ENCODE measurements at places on chromosomes 2 and 18.

- DNase-seq: no peak
These were observed 10.8 kb downstream of the ASXL2 start for GRCh38 chr2:25867396-25868003.

DNA sequence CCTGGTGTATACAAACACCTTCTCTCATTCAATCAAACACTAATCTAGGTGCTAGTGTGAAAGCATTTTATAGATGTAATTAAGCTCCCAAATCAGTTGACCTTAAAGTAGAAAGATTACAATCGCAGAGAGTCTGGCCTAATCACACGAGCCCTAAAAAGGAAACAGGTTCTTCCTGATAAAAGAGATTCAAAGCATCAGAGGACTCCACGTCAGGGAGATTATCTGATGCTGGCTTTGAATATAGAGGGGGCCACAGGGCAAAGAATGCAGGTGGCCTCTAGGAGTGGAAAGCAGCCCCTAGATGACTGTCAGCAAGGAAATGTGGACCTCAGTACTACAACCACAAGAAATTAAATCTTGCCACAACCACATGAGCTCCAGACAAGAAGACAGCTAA is 28.2 kb upstream of the ZC3H15 start:
- DNase-seq: no peak

- no peak for DNase-seq
These were observed 62.7 kb downstream of the MYOM1 start for GRCh38 chr18:3157086-3157485.

- DNase-seq: no peak
These were observed 284.6 kb downstream of the MBD5 start for GRCh38 chr2:148305476-148305875.

- no peak for DNase-seq
These were observed 573.0 kb downstream of the GALR1 start for GRCh38 chr18:77822632-77823031.

DNA sequence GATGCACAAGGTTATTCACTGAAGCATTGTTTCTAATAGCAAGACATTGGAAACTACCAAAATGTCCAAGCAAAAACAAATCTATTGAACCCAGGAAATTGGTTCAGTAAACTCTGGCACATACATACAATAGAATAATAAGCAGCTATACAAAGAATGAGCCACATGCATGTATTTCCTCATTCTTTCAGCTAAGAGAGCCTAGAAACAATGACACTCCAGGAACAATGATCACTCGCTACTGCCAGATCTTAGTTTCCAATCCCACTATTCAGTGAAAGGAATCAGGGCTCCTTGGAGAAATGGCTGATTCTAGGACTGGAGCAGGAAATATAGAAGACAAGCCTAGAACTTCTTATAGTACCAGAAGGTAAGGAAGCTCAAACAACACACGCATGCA is 221.9 kb upstream of the AGAP1 start:
- DNase-seq: no peak

DNA sequence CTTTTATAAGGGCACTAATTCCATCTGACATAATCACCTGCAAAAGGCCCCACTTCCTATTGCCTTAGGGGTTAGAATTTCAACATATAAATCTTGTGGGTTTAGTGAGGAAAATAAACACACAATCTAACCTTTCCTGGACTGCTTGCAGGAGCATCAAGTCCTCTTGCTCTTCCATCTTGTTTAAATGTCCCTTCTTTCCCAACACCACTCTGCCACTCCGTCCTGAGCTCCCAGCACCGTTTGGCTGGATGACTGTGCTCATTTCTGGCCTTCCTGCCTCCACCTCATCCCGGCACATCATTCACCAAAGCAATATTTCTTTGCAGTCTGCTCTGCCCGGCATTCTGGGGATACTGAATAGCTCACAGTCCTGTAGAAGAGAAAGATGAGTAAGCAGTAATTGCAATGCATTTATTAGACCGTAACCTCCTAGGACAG is 247.8 kb downstream of the BCL2 start:
- DNase-seq: no peak

DNA sequence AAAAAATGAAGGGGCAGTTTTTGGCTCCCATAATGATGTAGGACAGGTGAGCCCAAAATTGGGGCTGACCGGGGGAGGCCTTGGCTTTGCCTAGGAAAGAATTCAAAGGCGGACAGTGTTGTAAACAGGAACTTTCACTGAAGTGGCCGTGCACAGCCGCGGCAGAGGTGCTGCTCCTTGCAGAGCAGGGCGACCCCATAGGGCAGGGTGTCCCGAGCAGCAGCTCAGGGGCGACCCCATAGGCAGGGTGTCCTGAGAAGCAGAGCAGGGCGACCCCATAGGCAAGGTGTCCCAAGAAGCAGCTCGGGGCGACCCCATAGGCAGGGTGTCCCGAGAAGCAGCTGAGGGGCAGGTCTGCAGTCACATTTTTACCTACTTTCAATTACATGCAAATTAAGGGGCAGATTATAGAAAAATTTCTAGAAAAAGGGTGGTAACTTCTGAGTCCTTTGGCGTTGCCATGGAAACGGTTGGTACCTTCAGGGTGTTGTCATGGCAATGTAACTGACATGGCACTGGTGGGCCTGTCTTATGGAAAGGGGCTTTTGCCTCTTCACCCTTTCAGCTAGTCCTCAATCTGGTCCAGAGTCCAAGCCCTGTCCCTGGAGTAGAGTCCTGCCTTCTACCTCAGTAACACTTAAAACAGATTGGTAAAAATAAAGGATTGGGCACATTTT is 134.5 kb downstream of the FBXO15 start:
- DNase-seq: no peak

GRCh38 chr2:229445019-229445418 is 173.9 kb upstream of the PID1 start:
- no peak for DNase-seq

- no peak for DNase-seq
These were observed 1142.0 kb upstream of the PIK3C3 start for GRCh38 chr18:40812981-40813515.

DNA sequence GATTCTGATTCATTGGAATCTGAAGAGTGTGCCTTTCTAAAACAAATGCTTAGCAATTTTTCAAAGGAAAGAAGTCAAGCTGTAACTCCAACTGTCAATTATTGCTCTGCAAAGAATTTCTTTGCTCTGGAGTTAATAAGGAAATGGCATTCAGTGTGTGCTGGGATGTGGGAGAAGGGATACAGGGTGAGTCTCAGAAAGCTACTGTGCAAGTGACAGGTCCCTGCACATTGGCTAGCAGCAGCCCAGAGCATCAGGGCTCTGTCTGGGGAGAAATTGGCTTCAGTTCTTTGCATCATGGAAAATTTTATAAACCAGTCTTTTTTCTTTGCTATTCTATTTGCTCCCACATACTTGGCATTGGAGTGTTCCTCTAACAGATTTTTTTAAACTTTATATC is 1.1 kb upstream of the SYT4 start:
- DNase-seq: no peak

DNA sequence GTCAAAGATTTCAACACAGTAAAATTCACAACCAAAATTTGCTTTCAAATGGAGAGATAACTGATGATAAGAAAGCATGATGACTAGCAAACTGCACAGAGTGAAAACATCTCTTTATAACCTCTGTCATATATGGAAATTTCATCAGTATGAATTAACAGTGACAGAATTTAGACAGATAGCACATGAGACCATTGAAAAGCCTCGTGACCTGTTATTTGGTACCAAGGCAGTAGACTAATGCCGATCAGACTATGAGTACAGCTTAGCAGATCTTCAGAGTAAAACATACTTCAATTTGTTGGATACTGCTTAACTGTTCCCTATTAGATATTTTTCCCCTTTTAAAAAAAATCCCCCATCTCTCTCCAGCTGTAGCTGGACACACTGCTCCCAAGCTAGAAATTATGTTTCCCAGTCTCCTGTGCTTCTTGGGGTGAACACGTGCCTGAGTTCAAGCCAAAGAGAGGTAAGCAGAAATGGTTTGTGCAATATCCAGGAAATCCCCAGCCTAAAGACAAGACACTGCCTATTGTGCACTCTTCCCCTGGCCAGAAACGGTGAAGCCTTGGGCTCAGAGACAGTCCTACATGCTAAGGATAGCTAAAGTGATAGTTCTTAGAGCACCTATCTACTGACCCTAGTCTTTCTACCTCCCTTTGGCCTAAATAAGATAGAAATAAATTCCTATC is 256.1 kb downstream of the NCKAP5 start:
- no peak for DNase-seq

DNA sequence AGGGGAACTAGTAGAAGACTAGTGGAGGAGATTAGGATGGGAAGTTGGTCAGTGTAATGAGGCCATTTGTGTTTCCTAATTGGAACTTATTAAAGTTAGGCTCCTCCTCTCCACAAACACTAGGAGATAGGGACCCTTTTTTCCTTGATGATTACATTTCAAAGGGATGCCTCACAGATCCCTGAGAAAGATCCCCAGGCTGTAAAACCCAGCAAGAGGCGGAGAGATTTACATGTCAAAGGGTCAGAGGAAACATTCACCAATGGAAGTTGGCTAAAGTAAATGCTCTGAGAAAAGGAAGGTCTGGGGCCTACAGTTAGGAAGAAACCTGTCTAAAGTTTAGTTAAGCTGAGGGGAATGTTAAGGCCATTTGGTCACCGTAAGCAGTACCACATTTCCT is 1.4 kb upstream of the CCDC85A start:
- DNase-seq: no peak

GRCh38 chr18:76494231-76495005 is 624 bp downstream of the ZNF516 start:
- no peak for DNase-seq

GRCh38 chr2:165287094-165287778 is 48.0 kb downstream of the SCN2A start:
- no peak for DNase-seq

DNA sequence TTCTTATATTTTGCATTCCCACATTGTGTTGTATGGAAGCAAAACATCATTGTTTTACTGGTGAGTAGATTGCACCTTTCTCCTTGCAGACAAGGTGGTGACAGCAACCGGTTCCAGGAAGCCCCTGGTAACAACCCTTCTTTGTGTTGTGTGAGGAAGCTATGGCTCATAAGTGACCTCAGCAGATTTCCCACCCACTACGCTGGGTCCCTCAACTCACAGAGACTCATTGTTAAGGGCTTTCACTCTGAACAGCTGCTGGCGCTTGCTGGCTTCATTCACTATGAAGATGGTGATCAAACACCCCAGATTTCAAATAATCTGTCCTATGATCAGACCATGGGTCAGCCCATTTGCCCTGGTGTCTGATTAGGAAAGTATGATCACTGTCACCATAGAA is 53.4 kb downstream of the WIPF1 start:
- no peak for DNase-seq

All from activated CD4-positive, alpha-beta T cell treated with anti-CD3 and anti-CD28 coated beads for 1 hour (primary cell).